T-helper 17 cell (primary cell): ENCODE measurements at places on chromosomes 13 and 19.

DNA sequence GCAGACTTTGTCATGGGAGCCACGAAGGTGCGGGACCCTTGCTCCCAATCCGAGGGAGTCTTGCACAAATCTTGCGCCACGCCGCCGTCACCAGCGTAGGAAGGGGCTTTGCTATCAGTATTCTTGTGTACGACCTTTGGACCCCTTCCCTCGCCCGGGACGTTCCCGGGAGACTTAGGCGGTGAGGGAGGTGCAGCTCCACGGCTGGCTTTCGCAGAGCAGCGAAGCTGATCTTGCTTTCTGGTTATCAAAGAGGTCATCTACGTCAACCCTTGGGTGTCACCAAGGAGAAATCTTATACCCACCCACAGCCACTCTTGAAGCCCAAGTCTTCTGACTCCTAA lies 583 bp downstream of the TECR start:
- no peak for DNase-seq

DNA sequence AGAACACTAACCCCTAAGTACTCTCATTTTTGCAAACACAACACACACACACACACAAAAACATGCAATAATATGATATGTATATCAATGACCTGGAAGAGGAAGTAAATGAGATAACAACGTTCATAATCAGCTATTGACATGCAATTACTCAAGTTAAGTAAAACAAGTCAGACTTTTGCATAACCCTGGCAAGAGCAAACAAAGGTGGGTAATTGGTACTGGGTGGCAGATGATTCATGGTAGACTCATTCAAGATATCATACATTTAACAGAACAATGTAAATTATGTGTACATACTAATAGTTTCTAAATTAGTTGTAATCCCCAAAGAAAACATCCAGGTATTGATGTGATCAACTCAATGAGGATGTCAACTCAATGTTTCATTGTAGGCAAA lies 508.8 kb downstream of the DACH1 start:
- DNase-seq, result no peak

- DNase-seq, result peak; percentile 63
Measured at GRCh38 chr19:17282488-17283125, 906 bp downstream of the ANKLE1 start.

DNA sequence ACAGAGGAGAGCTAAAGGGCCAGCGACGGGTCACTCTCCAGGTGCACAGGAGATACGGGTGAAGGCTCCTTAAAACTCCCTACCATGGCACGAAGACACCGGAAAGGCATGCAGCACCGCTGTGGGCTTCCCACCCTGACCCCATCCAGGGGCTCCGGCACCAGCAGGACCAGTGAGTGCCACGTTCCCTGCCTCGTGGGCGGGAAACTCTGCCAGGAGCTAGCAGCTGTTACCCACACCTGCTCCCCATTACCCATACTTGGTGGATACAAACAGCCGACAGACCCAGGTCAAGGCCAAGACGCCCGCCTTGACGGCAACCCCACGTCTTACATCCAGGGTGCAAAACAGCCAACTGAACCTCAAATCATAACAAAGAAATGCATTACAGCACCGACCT lies 56.7 kb downstream of the GNG7 start:
- no peak for DNase-seq

- no peak for DNase-seq
Measured at GRCh38 chr13:45626731-45627374, 11.3 kb upstream of the ERICH6B start.

GRCh38 chr19:1259876-1260748 lies 9.0 kb upstream of the CIRBP start:
- no peak for DNase-seq

DNA sequence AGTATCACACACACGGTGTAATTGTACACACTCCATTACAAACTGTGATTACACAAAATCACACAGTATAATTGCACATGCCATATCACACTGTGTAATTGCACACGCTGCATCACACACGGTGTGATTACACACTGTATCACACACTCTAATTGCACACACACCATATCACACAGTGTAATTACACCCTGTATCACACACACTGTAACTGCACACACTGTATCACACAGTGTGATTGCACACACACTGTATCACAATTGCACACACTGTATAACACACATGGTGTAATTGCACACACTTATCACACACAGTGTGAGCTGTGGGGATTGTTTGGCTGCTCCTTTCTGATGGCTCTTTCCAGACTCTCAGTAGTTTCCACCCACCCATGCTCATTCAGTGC lies 162.6 kb upstream of the SGCG start:
- no peak for DNase-seq
